ENCODE measurements at places on chromosomes 6 and 20. TPM values are rescaled to one million over a fixed set of nuclear protein-coding genes. Genes with fewer than 3 reads are reported as not detected.

The VIP gene
- total RNA-seq, result 0.55 TPM

The MEI4 gene
- not detected for total RNA-seq

The SLC35D3 gene
- total RNA-seq, result 0.09 TPM

The PKIB gene
- total RNA-seq, result 4.5 TPM

The SGK2 gene
- 1.2 TPM for total RNA-seq

DNA sequence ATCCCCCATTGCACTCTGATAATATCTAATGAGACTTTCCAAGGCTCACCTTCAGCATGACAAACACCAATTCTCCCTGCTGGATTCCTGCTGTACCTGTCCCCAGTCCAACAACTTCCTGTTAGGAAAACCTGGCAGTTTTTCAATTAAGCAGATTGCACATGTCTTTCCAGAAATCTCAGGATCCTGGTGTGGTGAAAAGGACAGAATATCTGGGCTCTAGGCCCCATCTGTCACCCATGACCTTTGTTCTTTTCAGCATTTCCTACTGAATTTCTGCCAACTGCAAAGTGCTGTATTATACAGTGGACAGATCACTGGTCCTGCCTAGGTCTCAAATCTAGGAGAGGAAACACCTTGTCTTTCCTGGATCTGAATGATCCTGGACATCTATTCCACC, 27.7 kb upstream of the DTNBP1 start:
- H3K27me3 ChIP-seq, result no peaks in the 10 kb centered on the region
- H3K4me3 ChIP-seq, result no peak overlapping the region
- H3K36me3 ChIP-seq, result no peaks in the 10 kb centered on the region
- no peak for DNase-seq
- H3K27ac ChIP-seq, result no peak overlapping the region

DNA sequence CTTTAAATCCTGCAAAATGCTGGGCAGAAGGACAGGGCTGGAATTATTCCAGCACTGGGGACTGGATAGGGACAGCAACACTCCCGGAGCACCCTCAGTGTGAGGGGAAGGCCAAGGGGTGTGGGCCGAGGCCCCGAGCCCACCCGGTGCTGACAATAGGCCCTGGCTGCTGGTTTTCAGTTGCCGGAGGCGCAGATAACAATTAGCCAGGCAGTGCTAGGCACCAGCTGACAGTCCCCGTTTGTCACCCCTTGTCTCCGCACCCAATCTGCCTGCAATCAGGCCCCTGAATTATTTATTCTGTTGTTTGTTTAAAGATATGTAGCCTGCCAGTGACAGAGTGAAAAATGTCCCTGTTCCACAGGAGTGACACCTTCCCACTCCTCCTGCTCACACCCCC, 120.0 kb downstream of the GRM4 start:
- DNase-seq, result peak; percentile 33
- no peaks in the 10 kb centered on the region for H3K27me3 ChIP-seq
- no peak overlapping the region for H3K4me3 ChIP-seq
- peaks cover 15% of the 10 kb centered on the region for H3K4me1 ChIP-seq

- no peaks in the 10 kb centered on the region for H3K27me3 ChIP-seq
- H3K4me3 ChIP-seq, result no peak overlapping the region
- no peak for DNase-seq
- peaks cover 14% of the 10 kb centered on the region for H3K4me1 ChIP-seq
- peak overlapping the region; percentile 4 for H3K27ac ChIP-seq
Observed at GRCh38 chr6:169862892-169863525, 111.6 kb downstream of the ERMARD start.

GRCh38 chr6:125251516-125252220, 50.1 kb downstream of the HDDC2 start:
- DNase-seq, result peak; percentile 26
- H3K27ac ChIP-seq, result no peak overlapping the region
- no peaks in the 10 kb centered on the region for H3K4me1 ChIP-seq

- H3K36me3 ChIP-seq, result no peaks in the 10 kb centered on the region
- no peak overlapping the region for H3K27ac ChIP-seq
Observed at GRCh38 chr6:158376631-158377081, 64.4 kb downstream of the TULP4 start.

GRCh38 chr6:119527231-119527578, 177.6 kb upstream of the MAN1A1 start:
- no peak overlapping the region for H3K4me3 ChIP-seq
- no peak overlapping the region for H3K27ac ChIP-seq
- no peaks in the 10 kb centered on the region for H3K27me3 ChIP-seq
- no peaks in the 10 kb centered on the region for H3K4me1 ChIP-seq
- H3K36me3 ChIP-seq, result no peaks in the 10 kb centered on the region
- no peak for DNase-seq

GRCh38 chr6:134447423-134447822, 129.5 kb upstream of the SGK1 start:
- peaks cover 4% of the 10 kb centered on the region for H3K4me1 ChIP-seq
- no peaks in the 10 kb centered on the region for H3K36me3 ChIP-seq
- no peak overlapping the region for H3K27ac ChIP-seq

GRCh38 chr20:35979544-35979943, 11.2 kb downstream of the CNBD2 start:
- no peak overlapping the region for H3K27ac ChIP-seq
- no peaks in the 10 kb centered on the region for H3K36me3 ChIP-seq
- DNase-seq, result no peak
- H3K4me1 ChIP-seq, result peaks cover 6% of the 10 kb centered on the region

DNA sequence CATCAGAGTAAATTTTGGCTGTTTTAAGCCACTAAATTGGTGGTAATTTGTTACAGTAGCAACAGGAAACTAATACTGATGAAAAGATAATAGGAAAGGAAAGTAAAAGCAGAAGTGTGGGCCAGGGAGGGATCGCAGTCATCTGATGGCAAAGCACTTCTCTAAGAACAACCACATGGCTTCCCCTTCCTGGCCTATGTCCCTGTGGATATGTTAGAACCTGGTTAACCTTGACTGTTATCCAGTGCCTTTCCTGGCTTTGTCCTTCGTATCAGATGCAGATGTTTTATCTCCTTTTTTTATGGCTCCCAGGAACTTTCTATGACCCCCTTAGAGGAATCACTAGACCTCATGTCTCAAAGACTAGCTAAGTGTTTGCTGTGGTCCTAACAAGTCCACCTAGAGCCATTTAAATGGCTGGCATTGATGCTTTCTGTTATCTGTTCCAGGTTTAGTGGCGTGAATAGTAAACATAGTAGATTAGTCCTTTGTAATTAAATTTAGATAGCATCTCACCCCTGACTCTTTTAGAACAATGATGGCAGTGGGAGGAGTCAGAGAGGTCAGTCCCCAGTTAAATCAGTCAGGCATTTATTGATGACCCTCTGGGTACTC, 79.2 kb upstream of the PHACTR2 start:
- H3K27ac ChIP-seq, result no peak overlapping the region
- DNase-seq, result no peak
- H3K27me3 ChIP-seq, result no peaks in the 10 kb centered on the region
- no peaks in the 10 kb centered on the region for H3K36me3 ChIP-seq
- H3K4me3 ChIP-seq, result no peak overlapping the region

GRCh38 chr20:10476319-10476724, 41.2 kb downstream of the SLX4IP start:
- H3K27me3 ChIP-seq, result no peaks in the 10 kb centered on the region
- H3K4me1 ChIP-seq, result peaks cover 7% of the 10 kb centered on the region
- H3K4me3 ChIP-seq, result no peak overlapping the region
- no peak for DNase-seq
- H3K27ac ChIP-seq, result no peak overlapping the region

- peak; percentile 47 for DNase-seq
- H3K4me3 ChIP-seq, result no peak overlapping the region
- H3K36me3 ChIP-seq, result no peaks in the 10 kb centered on the region
- H3K27ac ChIP-seq, result no peak overlapping the region
- H3K4me1 ChIP-seq, result peaks cover 5% of the 10 kb centered on the region
Observed at GRCh38 chr6:27375613-27376079, 12.9 kb upstream of the ZNF391 start.

DNA sequence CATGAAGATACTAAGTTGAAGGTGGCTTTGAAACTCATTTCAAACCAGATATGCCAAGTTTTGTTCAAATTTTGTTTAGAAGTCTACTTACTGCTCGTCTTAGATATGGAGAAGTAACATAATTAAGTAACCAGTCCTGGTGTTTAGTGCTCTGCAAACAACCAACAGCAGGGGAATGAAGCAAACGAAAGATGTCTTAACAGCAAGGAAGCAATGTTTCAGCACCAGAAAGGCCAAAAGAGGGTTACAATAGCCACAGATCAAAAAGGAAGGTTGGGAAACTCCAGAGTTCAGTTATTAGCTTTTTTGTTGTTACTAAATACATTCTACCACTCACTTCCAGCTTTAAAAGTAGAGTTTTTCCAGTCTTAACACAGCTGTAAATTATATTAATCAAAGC, 45.1 kb downstream of the LHFPL5 start:
- DNase-seq, result no peak
- peaks cover 7% of the 10 kb centered on the region for H3K36me3 ChIP-seq
- no peak overlapping the region for H3K4me3 ChIP-seq
- no peaks in the 10 kb centered on the region for H3K4me1 ChIP-seq

- H3K27me3 ChIP-seq, result no peaks in the 10 kb centered on the region
- no peak overlapping the region for H3K4me3 ChIP-seq
- peaks cover 6% of the 10 kb centered on the region for H3K4me1 ChIP-seq
Observed at GRCh38 chr6:145783796-145784195, 30.8 kb downstream of the FBXO30 start.

- H3K36me3 ChIP-seq, result no peaks in the 10 kb centered on the region
- H3K4me3 ChIP-seq, result no peak overlapping the region
Observed at GRCh38 chr6:90218959-90219208, 77.8 kb downstream of the BACH2 start.

DNA sequence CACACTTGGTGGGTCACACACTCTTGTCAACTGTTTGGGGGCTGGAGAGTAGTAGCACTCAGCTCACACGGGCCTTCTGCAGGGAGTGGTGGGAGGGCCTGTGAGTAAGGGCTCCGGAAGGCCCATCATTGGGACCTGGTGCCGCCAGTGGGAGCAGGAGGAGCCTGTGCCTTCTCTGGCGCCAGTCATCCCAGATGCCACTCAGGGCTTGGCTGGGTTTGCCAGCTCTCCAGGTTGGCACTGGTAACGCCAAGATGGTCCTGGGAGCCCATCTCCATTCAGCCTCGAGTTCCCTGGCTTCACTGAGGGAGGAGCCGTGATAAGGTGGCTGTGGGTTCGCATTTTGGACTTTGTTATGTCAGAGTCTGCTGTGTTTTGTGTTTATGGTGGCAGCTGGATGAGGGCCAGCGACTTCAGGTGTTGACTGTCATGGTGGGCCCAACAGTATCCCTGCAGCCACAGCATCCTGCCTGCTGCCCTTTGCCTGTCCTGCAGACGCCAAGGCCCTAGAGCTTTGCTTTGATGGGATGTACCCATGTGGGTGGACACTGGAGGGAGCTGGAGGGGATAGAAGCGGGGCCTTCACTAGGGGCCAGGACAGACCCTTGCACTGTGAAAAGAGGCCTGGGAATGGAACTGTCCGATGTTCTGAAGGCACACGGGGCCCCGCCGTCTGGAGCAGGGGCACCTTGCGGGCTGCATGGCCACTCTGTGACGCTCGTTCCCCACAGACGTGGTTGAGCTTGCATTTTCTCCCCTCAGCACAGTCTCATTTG, 13.3 kb upstream of the DNAJC5 start:
- peaks cover 4% of the 10 kb centered on the region for H3K36me3 ChIP-seq

- H3K4me3 ChIP-seq, result no peak overlapping the region
- H3K4me1 ChIP-seq, result peaks cover 2% of the 10 kb centered on the region
- H3K36me3 ChIP-seq, result no peaks in the 10 kb centered on the region
- H3K27ac ChIP-seq, result no peak overlapping the region
Observed at GRCh38 chr20:59305908-59306655, 5.7 kb downstream of the EDN3 start.

- H3K4me1 ChIP-seq, result no peaks in the 10 kb centered on the region
- DNase-seq, result no peak
- no peaks in the 10 kb centered on the region for H3K36me3 ChIP-seq
Observed at GRCh38 chr6:31918069-31918720, 9.3 kb upstream of the C2 start.

DNA sequence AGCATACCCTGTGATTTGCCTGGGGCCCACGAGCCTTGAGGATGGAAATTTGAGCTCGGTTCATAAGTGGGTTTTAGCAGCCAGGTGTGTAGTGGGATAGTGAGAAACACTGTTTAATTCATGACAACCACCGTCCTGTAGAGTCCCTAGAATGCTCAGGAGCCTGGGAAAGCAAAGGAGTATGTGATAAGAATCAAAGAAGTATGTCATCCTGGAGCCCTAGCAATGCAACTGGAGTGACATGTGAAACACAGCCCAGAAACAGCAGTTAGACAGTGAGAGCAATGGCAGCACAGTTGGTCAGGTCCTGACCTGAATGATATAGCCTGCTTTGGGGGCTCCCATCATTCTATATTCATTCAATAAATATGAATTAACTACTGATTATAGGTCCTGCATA, 161.2 kb upstream of the ECI2 start:
- no peak overlapping the region for H3K27ac ChIP-seq
- no peaks in the 10 kb centered on the region for H3K4me1 ChIP-seq
- no peaks in the 10 kb centered on the region for H3K36me3 ChIP-seq

GRCh38 chr6:20198775-20199174, 13.5 kb downstream of the MBOAT1 start:
- H3K4me3 ChIP-seq, result no peak overlapping the region
- no peak for DNase-seq
- no peaks in the 10 kb centered on the region for H3K36me3 ChIP-seq
- peaks cover 10% of the 10 kb centered on the region for H3K4me1 ChIP-seq
- H3K27me3 ChIP-seq, result no peaks in the 10 kb centered on the region

GRCh38 chr20:53699085-53699674, 105.5 kb upstream of the ZNF217 start:
- H3K36me3 ChIP-seq, result no peaks in the 10 kb centered on the region
- H3K27me3 ChIP-seq, result no peaks in the 10 kb centered on the region
- H3K4me3 ChIP-seq, result no peak overlapping the region
- no peak for DNase-seq
- no peak overlapping the region for H3K27ac ChIP-seq

GRCh38 chr6:6588924-6589709, 597 bp downstream of the LY86 start:
- DNase-seq, result peak; percentile 40
- peak overlapping the region; percentile 35 for H3K27ac ChIP-seq
- no peak overlapping the region for H3K4me3 ChIP-seq
- peaks cover 10% of the 10 kb centered on the region for H3K4me1 ChIP-seq
- H3K36me3 ChIP-seq, result no peaks in the 10 kb centered on the region

GRCh38 chr20:59972037-59972801, 14.0 kb downstream of the CDH26 start:
- no peaks in the 10 kb centered on the region for H3K36me3 ChIP-seq
- peak; percentile 9 for DNase-seq

Measured in lung (tissue), 17 donors.